ENCODE measurements at places on chromosomes 1 and 21.

GRCh38 chr1:9807541-9807940 is 16.2 kb downstream of the CLSTN1 start:
- DNase-seq, result no peak

GRCh38 chr1:218852527-218852926 is 321.2 kb upstream of the LYPLAL1 start:
- DNase-seq, result no peak

DNA sequence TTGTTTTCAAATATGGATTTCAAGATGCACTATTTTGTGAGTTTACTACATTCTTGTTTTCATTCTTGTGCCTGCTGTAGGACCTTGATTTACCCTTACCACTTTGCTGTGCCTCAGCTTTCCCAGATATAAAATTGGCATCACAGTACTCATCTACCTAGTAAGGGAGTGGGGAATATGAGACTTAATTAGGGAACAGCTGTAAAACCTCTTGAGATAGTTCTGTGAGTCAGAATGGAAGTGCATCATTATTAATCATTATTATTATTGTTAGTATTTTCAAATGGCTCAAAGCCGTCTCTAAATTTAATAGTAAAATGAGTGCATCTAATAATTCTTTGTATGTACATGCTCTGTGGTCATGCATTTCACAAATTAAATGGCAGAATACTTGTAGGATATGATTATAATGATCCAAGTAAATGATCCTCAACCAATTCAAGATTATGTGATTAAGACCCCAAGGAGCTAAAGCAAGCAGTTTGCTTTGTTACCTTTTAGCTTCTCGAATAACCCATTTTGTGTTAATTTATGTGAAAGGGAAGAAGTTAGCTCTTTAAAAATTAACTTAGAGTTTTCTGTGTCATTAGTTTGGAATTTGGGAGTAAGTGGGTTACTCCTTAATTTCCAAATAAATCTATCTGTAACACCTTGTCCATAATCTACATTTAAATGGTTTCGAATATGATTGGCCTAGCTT is 155.4 kb downstream of the NFIA start:
- no peak for DNase-seq

DNA sequence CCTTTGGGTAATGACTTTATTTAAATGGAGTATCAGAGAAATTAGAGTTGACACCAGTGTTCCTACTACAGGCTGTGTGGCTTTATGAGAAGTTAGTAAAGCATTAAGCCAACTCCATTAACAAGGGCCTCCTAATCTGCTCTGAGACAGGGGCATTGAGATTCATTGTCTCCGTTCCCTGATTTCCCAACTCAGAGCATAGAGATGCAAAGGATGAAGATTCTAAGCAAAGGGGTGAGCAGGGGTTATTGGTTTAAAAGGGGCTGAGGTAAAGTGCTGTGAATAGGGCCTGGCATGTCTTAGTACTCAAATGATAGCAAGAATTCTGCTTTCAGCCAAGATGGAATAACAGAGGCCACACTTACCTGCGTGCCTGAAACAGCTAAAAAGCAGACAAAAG is 428.4 kb downstream of the PTPRU start:
- no peak for DNase-seq

DNA sequence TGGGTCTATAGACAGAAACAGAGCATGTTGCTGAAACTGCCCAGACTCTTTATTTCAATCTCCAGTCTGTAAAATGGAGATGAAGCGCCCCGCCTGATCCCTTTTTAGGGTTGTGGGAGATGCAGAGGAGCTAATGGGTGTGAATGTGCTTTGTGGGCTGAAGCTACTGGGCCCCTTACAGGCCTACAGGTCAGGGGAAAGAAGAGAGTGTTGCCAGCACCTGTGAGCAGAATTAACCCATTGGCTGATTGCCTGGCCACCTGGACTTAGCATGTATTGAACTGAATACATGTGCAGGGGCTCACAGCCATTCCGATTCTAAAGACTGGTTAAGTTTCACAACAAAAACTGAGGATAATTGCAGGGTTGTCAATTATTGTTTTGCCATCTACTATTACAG is 13.9 kb upstream of the ATF3 start:
- no peak for DNase-seq

- no peak for DNase-seq
Measured at GRCh38 chr1:21496886-21497285, 12.3 kb upstream of the ALPL start.

DNA sequence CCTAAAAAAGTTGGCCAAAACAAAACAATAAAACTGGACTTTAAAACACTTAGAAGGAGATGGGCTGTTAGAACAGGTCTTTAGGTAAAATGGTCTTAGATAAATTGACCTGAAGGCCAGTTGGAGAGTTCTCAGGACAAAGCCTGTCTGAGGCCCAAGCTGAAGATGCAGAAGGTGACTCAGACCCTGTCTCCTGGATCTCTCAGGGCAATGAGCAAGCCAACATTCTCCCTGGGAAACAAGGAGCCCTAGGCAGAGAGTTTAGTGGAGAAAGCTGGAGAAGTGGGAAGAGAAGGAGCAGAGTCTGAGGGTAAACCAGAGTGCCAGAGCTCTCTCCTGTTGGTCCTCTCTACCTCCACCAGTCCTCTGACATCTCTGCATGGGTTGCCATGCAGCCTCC is 70.1 kb downstream of the FCRL5 start:
- no peak for DNase-seq

- no peak for DNase-seq
Measured at GRCh38 chr1:7026169-7026568, 240.9 kb downstream of the CAMTA1 start.

GRCh38 chr21:25708467-25709065 is 26.1 kb downstream of the ATP5PF start:
- DNase-seq, result peak; percentile 61

DNA sequence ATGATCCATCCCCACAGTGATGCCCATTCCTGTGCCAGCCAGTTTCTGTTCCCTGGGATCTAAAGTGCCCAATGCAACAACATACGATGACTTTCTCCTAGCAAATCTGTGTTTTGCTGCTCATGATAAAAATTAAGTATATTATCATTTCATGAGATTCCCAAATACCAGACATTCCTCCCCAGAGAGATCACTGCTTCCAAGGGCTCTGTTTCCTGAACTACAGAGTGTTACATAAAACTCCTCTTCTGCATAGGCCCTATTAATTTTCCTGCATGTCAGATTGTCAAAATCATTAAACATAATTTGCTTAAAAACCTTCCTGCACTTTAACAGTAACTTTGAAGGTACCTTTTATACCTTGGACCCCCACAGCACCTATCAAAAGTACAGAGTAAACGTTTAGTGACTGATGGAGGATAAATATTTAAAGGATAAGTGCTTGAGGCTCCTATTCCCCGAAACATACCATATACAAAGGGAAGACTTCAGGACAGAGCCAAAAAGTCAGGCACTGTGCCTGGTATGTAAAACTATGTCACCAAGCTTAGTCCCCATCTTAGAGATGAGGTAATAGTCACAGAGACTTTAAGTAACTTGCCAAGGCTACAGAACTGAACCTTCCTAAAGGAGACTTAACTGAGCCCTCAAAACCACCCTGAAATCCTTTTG is 50.2 kb downstream of the SLC25A24 start:
- no peak for DNase-seq

DNA sequence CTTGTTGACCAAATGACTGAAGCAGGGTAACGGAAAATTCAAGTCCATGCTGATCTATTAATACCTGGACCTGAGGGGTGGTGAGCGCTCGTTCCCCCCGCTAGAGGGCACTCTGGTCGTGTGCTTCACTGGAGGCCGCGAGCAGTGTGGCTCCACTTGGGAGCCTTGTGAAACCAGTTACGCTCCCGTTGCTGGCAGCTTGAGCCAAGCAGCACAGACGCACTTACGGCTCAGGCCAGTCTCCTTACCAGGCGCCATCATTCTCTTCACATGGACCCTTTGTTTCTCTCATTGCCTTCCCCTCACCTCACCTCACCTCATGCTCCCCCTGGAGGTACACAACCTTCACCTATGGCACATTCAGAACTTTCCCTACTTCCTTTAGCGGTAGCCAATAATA is 49.7 kb upstream of the TSPAN2 start:
- DNase-seq, result peak; percentile 85

- no peak for DNase-seq
Measured at GRCh38 chr1:151840421-151840820, 801 bp upstream of the C2CD4D start.

GRCh38 chr1:182739545-182739944 is 50.0 kb upstream of the NPL start:
- DNase-seq, result no peak

DNA sequence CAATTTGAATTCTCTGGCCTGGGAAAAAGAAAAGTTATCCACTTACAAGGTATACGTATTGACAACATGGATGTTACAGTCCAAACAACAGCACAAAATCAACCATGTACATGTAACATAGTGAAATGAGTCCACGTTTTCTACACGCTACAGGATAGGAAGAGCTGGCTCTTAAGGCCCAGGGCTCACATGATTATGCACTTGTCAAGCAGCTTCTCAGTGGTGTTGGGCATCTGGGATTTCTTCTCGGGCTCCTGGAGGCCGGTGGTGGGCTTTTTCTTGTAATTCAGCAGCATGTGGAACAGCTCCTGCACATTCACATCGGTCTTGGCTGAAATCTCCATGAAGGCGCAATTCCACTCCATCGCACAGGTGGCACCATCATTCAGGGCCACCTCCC is 4.0 kb downstream of the DIRAS3 start:
- no peak for DNase-seq

DNA sequence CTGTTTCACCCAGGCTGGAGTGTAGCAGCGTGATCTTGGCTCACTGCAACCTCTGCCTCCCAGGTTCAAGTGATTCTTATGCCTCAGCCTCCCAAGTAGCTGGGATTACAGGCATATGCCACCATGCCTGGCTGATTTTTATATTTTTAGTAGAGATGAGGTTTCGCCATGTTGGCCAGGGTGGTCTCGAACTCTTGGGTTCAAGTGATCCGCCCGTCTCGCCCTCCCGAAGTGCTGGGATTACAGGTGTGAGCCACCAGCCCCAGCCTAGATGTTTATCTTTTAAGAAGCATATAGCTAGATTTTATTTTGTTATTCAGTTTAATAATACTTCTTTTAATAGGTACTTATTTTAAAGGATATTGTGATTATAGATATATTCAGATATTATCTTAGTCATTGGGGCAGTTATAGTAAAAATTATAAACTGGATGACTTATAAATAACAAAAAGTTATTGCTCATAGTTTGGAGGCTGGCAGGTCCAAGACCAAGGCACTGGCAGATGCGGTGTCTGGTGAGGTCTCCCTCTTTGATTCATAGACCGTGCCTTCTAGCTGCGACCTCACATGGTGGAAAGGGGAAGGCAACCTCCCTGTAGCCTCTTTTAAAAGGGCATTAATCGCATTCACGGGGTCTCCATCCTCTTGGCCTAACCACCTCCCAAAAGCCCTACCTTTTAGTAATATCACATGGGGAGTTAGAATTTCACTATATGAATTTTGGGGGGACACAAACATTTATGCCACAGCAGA is 3.1 kb upstream of the KCNE2 start:
- DNase-seq, result no peak

DNA sequence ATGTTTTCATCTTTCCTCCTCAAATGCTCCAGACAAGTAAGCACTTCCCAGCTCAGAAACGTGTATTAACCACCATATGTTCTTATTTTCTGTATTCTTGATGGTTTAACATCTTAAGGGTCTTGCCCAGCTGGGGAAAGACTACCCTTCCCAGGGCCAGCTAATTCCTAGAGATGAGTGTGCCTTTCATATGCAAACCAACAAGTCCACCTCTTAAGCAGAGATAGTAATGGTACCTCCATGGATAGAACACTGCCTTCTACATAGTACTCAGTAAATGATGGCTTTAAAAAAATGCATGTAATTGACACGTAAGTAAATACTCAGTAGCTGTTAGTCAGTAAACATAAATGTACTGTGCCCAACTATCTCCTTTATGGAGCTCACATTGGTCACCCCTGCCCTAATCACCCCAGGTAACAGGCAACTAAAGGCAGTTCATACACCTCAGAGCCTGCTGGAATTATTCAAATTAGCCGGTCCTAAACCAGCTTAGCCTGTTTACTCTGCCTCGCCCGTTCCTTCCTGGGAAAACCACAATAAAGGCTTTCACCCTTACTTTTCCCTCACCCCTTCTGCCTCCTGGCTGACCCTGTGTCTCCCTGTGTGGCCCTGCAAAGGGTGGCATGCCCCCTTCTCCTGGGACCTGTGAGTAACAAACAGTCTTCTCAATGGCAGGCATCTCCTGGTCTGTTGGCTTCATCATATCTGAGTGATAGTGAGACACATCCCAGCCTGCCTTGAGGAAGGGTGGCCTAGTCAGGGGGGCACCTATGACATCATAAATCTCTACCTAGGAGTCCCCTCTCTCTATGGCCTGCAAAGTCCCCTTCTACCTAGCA is 40.1 kb upstream of the KLHDC7A start:
- DNase-seq, result no peak

- peak; percentile 81 for DNase-seq
Measured at GRCh38 chr1:24742090-24742938, 2.9 kb upstream of the CLIC4 start.

DNA sequence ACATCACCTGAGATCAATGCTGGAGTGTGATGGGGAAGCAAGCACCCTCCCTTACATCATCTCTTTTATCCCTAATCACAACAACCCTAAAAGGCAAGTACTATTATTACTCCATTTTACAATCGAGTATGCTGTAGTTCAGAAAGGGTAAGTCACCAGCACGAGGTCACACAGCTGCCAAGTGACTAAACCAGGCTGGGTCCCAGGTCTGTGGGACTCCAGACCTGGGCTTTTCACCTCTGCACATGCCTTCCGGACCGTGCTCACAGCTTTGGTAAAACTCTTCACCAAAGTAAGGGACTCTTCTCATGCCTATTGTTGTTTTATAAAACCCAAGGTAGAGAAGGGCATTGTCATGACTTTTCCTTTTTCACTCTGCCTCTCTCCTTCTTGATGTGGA is 130.9 kb downstream of the DMRTB1 start:
- no peak for DNase-seq

GRCh38 chr1:8157765-8158164 is 131.7 kb upstream of the ERRFI1 start:
- no peak for DNase-seq

- DNase-seq, result peak; percentile 100
Measured at GRCh38 chr1:2586154-2587070, at the start of gene PRXL2B. TSS of gene PRXL2B (plus strand) at chr1:2586777. CDS start at chr1:2586886, 109 bp downstream.

DNA sequence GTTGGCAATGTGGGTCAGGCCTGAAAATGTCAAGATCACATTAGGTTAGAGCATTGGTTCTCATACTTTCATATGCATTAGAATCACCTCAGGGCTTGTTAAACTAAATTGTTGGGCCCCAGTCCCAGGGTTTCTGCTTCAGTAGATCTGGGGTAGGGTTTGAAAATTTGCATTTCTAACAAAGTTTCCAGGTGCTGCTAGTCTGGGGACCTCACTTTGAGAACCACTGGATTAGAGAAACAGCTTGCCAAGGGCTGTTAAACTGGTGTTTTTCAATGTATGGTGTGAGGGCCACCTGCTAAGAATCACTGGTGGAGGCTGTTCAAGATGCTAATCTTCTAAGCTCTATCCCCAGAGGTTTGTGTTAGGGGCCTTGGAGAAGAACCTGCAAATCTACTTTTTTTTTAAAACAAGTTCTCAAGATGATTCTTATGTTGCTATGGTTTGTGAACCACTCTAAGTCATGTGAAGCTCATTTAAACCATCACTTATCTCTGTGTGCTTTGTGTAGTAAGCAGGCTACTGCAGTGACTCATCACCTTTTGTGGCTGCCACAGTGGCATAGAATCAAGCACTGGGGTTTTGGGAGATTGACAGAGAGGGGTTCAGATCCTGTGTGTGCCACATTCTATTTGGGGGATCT is 152.2 kb downstream of the S1PR1 start:
- no peak for DNase-seq

GRCh38 chr1:169371404-169371803 is 3.4 kb downstream of the BLZF1 start:
- DNase-seq, result peak; percentile 52

Measured in suppressor macrophage treated with lipopolysaccharide for 4 hours (primary cell).